ENCODE measurements at places on chromosomes 3 and 15.
A peak's percentile ranks its signal among the peaks of the same experiment; 100 is the strongest.

GRCh38 chr15:57861815-57862586, 155.5 kb downstream of the POLR2M start:
- DNase-seq: no peak

DNA sequence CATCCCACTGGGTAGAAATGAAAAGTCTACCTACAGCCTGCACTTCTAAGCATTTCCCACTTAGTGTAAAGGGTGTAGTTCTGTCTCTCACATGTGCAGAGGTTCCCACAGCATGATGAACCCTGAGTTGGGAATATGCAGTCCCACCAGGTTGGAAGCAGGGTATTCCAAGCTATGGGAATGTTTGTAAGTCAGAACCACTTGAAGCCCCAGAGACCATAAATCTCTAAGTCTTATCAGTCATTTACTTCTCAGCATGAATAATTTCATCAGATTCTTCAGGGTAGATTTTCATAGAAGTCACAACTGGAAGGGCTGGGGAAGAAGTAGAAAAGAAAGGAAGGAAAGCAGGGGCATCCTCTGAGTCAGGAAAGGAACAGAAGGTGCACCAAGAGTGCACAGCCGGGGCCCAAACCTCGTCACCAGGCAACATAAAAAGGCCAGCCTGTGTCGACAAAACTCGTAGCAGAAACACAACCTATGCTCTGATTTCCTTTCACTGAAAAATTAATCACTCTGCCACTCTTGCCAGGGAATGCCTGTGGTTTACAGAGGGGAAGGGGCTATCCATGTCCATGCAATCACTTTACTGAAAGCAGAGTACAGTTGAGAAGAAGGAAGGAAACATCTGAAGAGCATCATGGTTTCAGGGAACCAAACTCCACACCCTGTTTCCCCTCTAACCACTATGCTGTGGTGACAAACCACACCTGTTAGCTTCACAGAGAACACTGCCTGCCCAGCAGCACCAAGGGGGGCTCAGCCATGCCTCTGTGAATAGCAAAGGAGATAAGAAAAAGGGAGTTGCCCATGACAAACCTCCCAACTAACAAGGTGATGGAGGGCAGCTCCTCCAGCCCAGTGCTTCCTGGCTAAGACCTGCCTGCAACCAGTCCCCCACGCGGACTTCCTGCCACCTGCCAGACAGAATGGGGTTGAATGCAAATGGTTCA, 40.5 kb downstream of the SH3BP5 start:
- no peak for DNase-seq

DNA sequence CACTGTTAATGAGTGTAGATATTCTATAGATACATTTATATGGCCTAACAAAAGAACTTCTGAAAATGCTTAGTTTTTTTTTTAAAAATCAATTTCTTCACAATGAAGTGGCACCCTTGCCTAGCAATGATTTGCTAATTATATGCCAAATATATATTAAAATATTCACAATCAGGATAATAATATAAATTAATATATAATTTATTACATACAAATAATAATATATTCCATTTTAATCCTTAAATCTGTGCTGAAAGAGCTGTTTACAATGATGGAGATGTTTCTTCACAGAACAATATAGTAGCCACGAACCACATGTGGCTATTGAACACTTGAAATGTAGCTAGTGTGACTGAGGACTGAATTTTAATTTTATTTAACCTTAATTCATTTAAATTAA, 648.4 kb upstream of the GBE1 start:
- DNase-seq: no peak

GRCh38 chr3:19945969-19946831, 697 bp upstream of the RAB5A start:
- no peak for DNase-seq

DNA sequence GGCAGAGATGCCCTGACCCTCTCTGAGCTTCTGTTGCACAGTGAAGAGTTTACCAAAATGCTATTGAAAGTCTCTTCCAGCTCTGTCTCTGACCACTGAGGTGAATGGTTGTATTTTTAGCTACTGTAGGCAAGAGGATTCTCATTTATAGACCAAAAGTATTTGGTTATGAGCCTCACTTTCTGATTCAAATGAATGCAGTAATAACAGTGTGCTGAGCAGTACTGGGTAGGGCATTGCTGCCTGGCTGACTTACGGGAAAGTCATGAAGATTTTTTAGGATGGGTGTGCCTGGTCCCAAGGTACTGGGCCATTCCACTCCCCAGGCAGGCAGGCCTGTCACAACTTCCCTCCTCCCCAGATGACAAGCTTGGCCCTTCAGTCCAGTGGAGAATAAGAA, 15.5 kb downstream of the PLA1A start:
- no peak for DNase-seq

DNA sequence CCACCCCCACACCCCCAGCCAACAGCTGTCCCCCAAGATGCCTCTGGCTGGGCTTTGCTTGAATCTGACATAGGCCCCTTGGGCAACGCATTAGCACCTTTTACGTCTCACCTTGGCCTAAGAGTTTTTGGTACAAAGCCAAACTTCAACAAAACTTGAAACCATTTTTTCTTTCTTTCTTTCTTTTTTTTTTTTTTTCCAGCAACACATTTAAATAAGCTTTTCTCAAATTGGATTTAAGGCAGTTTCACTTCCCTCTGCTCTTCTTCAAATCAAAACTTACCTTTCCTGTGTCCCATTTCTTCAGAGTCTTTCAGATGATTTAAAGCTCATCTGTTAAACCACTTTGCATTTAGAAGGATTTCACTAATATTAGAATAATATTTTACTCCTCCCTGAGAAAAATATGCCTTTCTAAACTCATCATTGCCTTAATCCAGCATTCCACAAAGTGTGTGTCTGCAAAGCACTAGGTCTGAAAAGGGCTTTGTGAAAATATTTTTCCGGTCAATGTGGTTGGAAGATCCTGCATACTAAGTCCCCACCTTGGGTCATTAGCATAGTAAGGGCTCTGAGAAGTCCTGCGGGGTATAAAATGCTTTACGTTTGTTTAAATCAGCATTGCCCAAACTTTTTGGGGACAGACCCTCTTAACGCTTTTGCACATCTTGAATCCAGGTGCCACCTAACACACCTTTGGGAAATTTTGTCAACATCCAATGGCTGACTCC, 217.0 kb downstream of the TLE3 start:
- no peak for DNase-seq

DNA sequence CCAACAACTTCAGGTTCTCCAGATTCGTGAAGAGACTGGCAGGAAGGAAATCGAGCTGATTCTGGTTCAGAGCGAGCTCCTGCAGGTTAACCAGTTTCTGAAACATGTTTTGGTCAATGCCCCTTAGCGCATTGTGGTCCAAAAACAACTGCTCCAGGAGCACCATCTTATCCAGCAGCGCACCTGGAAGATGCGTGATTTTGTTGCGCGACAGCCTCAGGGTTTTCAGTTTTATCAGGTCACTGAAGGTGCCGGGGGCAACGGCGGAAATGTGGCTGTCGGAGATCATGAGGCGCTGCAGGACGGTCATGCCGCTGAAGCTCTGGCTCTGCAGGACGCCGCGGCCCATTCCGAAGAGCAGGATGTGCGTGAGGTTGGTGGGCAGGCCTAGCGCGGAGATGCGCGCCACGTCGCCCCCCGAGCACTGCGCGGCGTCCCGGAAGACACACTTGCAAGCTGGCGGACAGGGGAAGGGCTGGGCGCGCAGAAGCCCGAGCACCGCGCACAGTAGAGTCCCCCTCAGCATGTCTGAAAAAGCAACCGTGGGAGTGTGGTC, 1.2 kb downstream of the GP5 start:
- DNase-seq: no peak

DNA sequence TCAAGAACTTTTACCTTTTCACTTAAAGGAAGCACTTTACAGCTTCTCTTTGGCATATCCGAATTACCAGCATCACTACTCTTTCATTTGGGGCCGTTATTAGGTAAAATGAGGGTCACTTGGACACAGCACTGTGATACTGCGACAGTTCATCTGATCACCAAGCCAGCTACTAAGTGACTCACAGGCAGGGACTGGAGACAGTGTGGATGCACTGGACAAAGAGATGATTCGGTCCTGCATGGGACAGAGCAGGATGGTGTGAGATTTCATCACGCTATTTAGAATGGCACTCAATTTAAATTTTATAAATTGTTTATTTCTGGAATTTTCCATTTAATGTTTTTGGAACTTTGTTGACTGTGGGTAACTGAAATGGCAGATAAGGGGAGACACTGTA, 166.9 kb upstream of the IL12A start:
- no peak for DNase-seq

- DNase-seq: no peak
Observed at GRCh38 chr3:63076357-63076756, 201.1 kb upstream of the CADPS start.

GRCh38 chr3:66402596-66403290, 98.1 kb downstream of the LRIG1 start:
- no peak for DNase-seq

- no peak for DNase-seq
Observed at GRCh38 chr3:119555309-119555735, 4.1 kb downstream of the CD80 start.

- DNase-seq: no peak
Observed at GRCh38 chr15:92666780-92667179, 11.2 kb upstream of the FAM174B start.

DNA sequence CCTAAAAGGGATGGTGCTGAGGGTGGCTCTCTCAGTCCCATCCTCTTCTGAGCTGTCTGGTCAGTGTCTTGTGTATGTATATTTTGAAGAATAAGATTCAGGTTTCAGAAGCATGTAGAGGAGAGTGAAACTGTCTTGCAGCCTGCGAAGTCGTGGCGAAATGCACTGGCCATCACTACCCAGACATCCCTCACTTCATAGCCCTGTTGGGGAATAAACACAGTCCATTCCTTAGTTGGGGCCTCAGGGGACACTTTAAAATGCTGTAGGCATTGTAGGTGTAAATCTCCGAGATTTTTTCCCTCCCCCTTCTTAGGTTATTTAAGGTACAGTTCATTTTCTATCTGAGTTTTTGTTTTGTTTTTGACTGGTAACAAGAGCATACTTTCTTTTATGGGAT, 93.8 kb downstream of the DNASE1L3 start:
- no peak for DNase-seq

GRCh38 chr15:91484141-91484540, 369.4 kb upstream of the SLCO3A1 start:
- DNase-seq: no peak

- DNase-seq: no peak
Observed at GRCh38 chr15:65246939-65247338, 35.7 kb upstream of the CILP start.

- no peak for DNase-seq
Observed at GRCh38 chr3:123258359-123258758, 56.6 kb downstream of the SEC22A start.

- peak; percentile 93 for DNase-seq
Observed at GRCh38 chr3:169509780-169510692, 153.5 kb downstream of the MECOM start.

GRCh38 chr3:112364291-112364690, 31.3 kb downstream of the CD200 start:
- no peak for DNase-seq

GRCh38 chr15:31228980-31229826, 97.4 kb upstream of the KLF13 start:
- peak; percentile 53 for DNase-seq
